Dorsolateral prefrontal cortex (tissue), 122 donors: ENCODE measurements at places on chromosomes 1 and 21. TPM values are rescaled to one million over a fixed set of nuclear protein-coding genes. Genes with fewer than 3 reads are reported as not detected.

DNA sequence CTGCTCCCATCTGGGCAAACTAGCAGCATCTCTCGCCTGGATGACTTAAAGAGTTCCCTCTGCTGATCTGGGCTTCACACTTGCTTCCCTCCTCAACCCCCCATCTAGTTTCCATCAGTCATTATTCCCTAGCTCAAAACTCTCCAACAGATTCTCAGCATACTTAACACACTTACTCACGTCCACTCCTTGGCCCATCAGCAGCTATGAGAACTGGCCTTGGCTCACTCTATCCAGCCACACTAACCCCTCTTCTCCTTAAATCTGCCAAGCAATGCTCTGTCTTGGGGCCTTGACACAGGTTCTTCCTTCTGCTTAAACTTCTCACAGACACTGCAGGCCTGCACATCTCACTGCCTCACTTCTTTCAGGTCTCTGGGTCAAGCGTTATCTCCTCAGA lies 41.6 kb downstream of the GNG12 start:
- DNase-seq = no peak

GRCh38 chr1:184019069-184019468 lies 18.5 kb downstream of the COLGALT2 start:
- no peak for DNase-seq

DNA sequence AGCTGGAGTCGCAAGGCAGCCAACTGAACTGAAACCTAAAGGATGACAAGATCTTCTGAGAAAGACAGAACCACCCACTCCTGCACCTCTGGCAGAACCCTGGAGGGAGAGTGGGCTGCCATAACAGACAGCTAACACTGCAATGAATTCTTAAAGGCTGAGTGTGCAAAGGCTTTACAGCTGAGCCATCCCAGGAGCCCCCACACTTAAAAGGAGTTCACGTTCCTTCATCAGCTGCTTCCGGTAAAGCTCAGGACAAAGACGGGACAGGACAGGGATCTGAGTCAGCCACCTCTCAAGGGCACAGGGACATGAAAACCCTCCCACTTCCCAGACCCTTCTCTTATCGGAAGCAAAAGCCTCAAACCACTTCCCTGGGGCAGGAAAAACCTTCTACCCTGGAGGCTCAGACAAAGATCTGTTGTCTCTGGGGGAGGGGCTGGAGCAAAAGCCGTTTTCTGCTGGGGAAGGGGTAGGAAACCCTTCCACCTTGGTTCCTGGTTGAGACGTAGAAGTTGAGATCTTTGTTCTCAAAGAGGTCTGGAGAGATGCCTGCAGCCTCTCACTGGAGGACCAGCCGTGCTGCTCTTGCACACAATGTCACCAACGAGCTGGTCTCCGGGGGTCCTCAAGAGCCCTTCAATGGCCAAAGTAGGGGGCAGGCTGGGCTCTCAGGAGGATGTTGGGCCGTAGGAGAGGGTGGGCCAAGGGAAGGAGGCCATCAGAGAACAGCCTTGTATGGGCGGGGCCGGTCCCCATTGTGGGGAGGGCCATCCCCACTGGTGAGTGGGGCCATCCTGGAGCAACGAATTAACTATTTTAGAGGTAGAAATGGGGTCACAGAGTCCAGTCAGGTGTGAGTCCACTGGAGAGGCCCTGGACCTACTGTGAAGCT lies 452.4 kb downstream of the PTPRU start:
- DNase-seq = no peak

- no peak for DNase-seq
Measured at GRCh38 chr1:156436141-156437036, 64.2 kb downstream of the MEF2D start.

Gene CSF3R
- 13.7 TPM for total RNA-seq

GRCh38 chr1:235018720-235019444 lies 109.8 kb downstream of the TOMM20 start:
- DNase-seq = no peak

DNA sequence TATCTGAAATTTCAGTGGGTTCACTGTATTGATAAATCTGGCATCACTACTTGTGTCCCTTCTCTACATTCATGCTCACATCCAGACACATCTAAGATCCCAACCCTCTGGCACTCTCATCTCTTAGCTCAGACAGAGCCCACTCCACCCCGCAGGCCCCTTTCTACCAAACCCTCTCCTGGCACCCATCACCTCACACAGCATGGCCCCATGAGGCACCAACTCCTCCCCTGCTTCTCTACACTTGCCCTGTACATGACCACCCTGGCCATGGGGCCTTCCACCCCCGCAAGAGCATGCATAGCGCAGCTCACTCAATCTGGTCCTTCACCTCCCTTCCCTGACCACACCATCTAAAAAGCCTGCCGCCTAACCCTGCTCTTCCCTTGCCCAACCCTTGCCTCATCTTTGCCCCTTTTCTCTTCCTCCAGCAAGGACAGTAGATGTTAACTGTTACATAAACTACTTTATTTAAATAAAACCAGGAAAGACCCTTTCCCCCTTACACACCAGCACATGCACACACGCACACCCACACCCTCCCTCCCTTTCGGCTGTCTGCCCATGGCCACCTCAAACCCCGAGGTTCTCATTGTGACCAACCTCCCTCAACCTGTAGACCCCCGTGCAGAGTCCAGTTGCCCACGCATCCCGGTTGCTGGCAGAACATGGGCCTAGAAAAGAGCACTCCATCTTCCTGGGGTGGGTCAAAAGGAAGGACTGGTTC lies 15.6 kb downstream of the SH3BP5L start:
- no peak for DNase-seq

Gene OLIG2
- total RNA-seq = 48.4 TPM

Gene ARTN
- total RNA-seq = 2.3 TPM

Gene HES2
- total RNA-seq = not detected

Gene NDUFS2
- 130 TPM for total RNA-seq
